ENCODE measurements at places on chromosomes 13 and 19. TPM values are rescaled to one million over a fixed set of nuclear protein-coding genes. Genes with fewer than 3 reads are reported as not detected.

DNA sequence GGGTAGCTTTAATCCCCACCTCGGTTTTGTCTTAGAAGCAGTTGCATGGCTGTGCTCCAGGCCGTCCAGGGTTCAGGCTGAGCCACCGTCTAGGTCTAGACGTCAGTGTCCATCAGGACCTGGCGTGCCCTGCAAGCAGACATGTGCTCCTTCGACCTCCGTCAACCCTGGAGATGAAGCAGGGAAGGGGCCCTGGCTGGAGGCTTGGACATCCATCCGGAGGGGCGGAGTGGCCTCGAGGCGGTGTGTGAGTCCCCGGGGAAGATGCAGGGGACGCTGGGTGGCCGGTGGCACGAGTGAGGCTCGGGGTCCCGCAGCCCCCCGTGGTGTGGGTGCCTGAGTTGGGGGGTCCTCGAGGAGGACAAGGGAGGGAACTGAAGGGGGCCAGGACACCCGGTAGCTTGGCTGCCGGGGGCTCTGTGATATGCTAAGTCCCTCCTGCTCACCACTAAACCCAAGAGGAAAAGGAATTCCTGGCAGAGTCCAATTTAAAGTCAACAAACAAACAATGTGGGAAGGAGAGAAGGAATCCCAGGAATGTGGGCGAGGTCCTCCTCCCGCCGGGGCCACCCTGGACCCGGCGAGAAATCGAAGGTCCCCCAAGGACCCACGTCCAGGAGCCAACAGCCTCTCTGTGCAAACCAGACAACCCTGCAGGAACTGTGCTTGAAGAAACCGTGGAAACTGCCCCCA lies 14.9 kb upstream of the PTBP1 start:
- peak; percentile 47 for DNase-seq

DNA sequence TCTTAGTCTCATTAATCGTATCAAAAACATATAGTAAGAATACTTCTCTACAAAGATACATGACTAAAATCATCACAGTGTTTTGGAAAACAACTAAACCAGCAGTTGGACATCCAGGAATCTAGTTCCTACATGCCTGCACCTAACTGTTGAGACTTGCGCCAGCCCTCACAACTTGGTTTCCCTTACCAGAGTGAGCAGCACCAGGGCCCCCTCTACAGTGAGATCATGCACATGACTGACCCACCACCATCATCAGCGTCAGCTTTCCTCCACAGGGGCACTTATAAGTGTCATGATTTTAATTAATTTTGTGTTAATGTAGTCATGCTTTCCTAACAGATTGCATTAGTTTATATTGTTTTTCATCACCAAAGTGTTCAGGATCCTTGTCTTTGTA lies 1322.0 kb downstream of the EFNB2 start:
- no peak for DNase-seq

- no peak for DNase-seq
These were observed 159.9 kb downstream of the KATNAL1 start for GRCh38 chr13:30147421-30147820.

DNA sequence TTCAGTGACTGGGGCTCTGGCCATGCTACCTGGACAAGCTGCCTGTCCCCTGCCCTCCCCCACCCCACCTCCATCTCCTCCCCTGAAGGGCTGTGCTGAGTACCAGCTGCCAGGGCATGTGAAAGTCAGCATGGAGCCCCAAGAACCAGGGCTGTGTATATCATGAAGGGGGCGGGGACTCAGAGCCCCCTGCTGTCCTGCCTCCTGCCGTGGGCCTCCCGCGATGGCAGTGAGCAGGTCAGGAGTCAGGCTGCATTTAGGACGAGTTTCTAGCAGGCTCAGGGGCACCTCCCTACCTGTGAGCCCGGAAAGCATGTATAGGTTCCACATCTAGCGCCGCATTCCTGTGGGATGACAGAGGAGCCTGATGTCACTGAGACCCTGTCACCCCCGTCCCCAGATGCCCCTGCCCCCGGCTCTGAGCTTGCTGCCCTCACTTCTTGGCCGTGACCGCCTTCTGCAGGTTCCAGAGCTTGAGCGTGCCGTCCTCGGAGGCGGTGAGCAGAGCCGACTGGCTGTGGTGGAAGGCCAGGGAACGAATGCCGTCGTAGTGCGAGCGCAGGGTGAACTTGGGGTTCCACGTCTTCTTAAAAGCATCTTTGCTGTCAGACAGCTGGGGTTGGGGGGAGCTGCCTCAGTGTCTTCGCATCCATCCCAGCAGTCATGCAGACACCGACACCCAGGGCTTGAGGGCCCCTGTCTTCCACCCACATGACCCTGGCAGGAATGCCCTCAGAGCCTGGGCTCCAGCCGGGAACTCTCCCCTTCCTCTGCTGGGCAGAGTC lies 8.3 kb upstream of the PRKD2 start:
- no peak for DNase-seq

The ZNF888 gene
- not detected for polyA plus RNA-seq

The GIPC3 gene
- polyA plus RNA-seq: 0.12 TPM
